ENCODE measurements at places on chromosomes 3 and 15.

GRCh38 chr15:60592371-60593169 lies 113.6 kb upstream of the ICE2 start:
- DNase-seq = peak; percentile 89

DNA sequence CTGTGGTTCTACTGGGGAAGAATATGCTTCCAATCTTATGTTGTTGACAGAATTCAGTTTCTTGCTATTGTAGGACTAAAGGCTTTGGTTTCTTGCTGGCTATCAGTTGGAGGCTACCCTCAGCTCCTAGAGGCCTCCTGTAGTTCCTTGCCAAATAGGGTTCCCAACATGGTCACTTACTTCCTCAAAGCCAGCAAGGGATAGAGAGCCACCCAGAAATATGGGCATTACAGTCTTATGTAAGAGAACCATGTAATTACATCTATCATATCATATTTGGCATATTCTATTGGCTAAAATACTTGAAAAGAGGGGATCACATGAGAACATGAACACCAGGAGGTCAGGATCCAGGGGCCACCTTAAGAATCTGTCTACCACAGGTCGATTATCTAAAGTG lies 6.2 kb upstream of the COX17 start:
- no peak for DNase-seq

GRCh38 chr15:68586274-68586961 lies 7.6 kb downstream of the CORO2B start:
- peak; percentile 20 for DNase-seq

DNA sequence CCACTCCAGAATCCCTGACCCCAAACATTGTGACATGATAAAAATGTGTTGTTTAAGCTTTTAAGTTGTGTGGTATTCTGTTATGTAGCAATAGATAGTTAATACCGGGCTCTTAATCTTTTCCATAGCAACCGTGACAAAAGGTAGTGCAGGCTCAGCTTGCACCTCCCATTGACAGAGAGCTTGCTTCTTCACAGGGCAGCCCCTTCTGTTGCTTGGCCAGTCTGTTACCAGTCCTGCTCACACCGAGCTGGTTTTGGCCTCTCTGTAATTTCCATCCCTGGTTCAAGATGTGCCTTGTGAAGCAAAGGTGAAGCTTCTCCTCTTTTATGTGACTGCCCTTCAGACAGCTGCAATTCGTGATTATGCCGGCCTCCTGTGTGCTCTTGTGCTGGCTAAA lies 86.9 kb downstream of the CRYGS start:
- no peak for DNase-seq

DNA sequence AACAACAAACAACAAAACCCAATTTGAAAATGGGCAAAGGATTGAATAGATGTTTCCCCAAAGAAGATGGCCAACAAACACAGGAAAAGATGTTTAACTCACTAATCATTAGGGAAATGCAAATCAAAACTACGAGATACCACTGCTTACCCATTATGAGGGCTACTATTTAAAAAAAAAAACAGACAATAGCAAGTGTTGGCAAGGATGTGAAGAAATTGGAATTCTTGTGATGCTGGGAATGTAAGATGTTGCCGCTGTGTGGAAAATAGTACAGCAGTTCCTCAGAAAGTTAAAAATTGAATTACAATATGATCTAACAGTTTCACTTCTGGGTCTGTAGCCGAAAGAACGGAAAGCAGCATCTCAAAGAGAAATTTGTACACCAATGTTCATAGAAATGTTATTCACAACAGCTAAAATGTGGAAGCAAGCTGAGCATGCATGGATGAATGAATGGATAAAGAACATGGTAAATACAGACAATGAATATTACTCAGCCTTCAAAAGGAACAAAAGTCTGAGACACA lies 121.9 kb downstream of the CHSY1 start:
- DNase-seq = no peak

DNA sequence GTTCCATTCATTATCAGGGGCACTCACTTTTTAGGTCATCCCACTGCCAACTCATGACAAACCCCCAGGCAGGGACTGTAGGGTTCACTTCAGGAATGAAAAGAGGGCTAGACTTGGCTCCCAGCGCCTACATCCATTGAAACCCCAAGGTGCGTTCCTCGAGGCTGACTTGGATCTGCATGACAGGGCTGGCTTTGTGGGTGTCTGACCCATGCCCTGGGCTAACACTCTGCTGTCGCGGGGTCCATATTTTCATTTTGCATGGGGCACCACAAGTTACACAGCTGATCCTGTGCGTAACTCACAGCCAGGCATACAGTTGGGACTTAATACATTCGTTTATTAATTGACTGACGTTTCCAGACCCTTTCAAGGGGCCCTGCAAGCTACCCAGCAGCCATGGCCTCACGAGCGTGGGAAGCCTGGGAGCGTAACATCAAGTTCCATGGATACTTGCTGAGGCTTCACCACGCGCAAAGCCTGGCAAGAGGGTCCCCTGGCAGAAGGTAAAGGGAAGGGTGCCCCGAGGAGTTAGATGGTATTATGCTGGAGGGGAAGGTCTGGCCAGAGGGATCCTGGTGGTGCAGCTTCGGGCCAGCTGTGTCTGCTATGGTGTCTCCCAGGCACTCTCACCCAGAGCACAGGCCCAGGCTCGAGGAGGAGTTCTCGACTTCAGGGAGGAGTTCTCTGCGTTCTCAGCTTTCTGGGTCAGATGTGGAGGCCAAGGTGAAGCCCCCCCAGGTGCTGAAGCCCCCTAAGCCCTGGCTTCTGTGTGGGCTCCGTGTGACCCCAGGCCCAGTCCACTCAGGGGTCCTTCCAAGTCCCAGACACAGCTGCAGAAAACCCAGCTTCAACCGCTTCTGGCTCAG lies 85.4 kb downstream of the ADAMTS17 start:
- DNase-seq = no peak

DNA sequence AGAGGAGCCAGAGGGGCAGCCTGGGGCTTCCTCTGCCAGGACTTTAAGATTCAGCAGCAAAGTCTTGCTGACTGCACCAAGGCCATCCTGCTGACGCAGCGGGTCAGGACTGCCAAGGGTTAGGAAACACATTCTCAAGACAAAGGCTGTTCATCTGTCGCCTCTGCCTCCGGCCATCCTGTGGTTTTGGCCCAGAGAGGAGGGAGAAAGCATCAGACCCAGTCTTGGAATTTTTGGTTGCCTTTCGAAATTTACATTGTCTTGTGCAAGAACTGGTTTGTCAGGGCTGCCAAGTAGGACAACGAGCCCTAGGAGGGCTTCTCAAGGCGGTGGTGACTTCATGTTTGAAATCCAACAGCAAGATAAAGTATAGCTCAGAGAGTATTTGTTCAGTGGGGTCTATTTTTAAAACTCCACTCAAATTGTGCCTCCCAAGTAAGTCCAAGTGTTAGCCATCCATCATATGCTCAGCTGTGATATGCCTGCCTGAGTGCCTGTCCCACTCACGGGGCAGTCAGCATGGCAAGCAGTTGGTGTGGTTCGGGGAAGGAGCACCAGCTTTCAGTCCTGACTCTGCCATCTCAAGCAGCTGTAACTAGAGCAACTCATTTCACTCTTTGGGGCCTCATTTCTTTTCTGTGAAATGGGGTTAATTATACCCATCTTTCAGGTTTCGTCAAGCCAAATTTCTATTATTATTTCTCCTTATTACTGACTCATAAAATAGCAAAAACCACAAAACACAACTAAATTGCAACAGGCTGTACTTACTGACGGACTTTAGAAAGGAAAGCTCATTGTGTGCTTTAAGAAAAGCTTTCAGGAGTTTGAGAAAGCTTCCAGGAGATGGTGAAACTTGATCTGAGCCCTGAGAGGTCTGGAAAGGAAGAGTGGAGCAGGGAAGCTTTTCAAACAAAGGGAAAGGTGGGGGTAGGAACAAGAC lies 42.4 kb upstream of the RHO start:
- no peak for DNase-seq

DNA sequence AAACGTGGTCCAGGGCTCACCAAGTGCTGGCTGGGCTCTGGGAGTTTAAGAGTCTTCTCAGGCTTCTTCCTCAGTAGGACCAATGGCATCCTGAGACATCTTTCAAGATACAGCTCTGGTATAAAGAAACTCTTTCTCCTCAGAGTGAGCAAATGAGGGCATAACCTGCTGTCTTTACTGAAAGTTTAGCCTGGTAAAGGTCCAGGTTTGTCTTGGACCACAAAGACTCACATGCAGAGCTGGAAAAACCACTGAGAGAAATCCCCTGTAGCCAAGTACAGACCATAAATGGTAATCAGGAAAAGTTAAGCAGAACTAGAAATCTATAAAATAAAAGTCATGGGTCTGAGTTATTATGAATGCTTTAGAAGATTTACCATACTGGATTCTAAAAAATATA lies 23.1 kb downstream of the CD47 start:
- no peak for DNase-seq

GRCh38 chr3:52084954-52085680 lies 28.7 kb upstream of the DUSP7 start:
- DNase-seq = no peak

- peak; percentile 48 for DNase-seq
Observed at GRCh38 chr15:42608110-42608531, 32.7 kb downstream of the STARD9 start.

DNA sequence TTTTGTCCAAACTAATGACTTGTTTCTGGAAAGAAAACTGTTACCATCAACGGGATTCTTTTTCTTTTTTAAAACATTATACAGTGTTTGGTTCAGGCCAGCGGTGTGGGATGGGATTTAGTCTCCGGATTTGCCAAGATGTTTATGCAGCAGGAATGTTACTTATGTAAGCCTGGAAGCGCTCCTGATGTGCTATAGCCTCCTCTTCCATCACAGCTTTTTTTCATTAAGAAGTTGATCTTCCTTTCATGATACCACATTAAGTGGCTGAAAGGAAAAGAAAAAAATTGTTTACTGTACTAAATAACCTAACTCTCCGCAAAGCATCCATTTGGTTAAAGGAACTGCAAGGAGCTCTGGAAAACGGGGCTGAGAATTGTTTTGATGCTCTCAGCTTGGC lies 120.5 kb upstream of the ALDH1A3 start:
- no peak for DNase-seq

DNA sequence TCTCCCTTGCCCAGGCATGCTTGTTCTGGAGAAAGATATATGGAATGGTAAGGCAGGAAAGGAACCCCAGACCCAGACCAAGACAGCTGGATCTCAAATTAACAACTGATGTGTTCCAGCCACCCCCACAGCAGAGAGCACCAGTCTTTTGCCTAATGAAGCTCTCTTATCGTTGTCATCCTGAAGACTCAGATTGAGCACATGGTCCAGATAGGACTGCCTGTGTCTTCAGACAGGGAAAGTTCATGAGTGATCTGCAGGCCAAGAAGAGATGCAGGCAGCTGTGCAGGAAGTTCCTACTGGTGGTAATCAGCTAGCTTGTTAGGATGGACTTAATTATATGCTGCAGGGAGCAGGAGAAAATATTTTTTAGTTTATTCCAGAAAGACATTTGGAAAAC lies 53.3 kb downstream of the PPP2R3A start:
- no peak for DNase-seq

DNA sequence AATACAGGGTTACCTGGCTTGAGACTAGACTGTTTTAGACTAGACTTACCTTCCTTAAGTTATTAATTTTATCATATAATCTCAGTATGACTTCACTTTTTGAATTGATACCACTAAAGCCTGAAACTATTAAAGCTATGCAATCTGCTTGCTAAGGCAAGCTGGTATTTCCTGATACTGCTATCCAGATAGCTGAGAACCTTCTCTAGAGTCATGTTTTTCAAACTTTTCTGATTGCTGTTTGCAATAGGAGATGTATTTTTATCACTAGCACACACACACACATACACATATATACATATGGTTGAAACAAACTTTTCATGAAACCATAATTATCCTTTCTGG lies 9.3 kb upstream of the MAGI1 start:
- DNase-seq = no peak

DNA sequence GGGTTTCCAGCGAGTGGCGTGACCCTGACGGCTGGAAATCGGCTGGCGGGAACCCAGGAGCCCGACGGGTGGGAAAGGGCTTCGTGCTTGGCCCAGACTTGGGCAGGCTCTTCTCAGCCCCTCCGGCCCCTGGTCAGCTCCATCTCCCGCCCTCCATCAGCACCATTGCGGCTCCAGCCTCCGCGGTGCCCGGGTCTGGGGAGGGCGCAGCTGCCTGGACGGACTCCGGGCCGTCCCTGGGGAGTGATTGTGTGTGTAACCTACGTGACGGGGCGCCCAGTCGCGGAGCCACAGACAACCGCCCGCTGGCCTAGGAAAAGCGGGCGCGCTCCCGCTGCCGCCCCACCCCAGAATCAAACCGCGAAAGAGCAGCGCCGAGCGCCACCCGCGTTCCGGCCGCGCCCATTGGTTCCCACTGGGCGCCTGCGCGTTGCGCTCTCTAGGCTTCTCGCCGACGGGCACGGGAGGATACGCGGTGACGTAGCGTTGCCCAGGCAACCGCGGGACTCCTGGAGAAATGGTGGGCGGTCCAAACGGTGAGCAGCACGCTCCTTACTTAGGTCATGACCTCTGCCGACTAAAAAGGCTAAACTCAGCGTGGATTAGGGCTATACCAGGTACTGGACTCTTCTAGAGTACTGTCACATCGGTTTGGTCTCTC lies at the start of gene CFAP20DC:
CFAP20DC (minus strand) TSS at position 355 of the 661 bp plus-strand sequence. CDS start 394 bp downstream, outside the sequence.
- peak; percentile 96 for DNase-seq

- no peak for DNase-seq
Observed at GRCh38 chr3:18883571-18883970, 264.7 kb upstream of the KCNH8 start.

DNA sequence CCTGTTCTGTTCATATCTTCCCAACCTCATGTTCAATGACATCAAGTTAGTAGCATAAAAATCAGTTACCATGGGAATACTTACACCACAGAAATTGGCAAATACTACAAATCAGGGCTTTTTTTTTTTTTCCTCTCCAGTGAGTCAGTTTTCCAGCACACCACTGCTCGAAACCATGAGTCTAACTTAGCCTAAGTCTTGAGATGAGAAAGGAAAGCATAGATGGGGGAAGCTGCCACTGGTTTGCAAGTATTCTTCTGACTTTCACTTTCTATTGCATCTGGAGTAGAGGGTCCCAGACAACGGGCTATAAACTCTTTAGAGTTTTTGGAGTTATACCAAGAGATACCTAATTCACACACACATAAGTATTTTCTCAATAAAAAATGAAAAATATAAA lies 416.1 kb upstream of the LMCD1 start:
- DNase-seq = no peak

DNA sequence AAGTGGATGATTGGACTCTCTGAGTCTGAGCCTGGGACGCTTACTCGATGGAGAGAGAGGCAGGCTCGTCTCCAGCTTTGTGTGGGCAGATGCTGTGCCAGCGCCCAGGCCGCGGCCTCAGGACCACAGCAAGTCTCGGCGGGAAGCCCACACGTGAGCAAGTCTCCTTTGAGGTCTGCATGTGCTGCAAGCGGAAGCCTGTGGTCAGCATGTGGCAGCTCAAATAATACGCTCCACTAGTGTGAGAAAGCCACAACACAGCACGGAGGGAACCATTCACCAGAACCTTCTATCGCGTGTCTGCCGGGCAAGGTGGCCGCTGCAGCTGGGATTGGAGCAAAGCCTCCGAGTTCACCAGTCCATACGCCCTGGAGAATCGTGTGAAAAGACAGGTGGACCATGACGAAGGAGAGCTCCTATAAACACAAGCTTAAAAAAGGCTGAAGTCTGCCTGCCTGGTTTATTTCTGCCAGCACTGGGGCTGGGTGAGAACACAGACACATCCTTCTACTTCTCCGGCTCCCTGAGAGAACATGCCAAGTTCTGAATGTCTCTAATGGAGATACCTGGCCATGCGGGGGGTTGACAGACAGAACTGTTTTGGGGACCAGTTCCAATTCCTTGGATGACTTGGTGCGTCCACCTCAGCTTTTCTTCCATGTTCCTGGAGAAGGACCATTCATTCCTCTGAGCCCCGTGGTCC lies 82.0 kb upstream of the LRIG1 start:
- DNase-seq = peak; percentile 38

GRCh38 chr15:40252438-40253166 lies 13.7 kb downstream of the PAK6 start:
- peak; percentile 41 for DNase-seq

All from stimulated activated CD4-positive, alpha-beta T cell treated with anti-CD3 and anti-CD28 coated beads, Interleukin-15, amount 100 ng/mL, for 24 hours (primary cell).